SJCRH30 (cell line): ENCODE measurements at places on chromosomes 4 and X. TPM values are rescaled to one million over a fixed set of nuclear protein-coding genes. Genes with fewer than 3 reads are reported as not detected.

DAPP1 gene
- total RNA-seq = 0.18 and 0.49 TPM in 2 replicates

TCP11X1 gene
- 0.08 TPM in 1 of 2 replicates, not detected in the other for total RNA-seq

GC gene
- not detected in 2 replicates for total RNA-seq

JCHAIN gene
- total RNA-seq = not detected in 2 replicates

PDHA2 gene
- not detected in 2 replicates for total RNA-seq

HERC5 gene
- 46.3 and 49.6 TPM in 2 replicates for total RNA-seq

ARX gene
- total RNA-seq = not detected in 2 replicates

NLGN4X gene
- total RNA-seq = 0.79 and 1.7 TPM in 2 replicates

GPR50 gene
- total RNA-seq = not detected in 2 replicates

IL9R gene
- not detected in 2 replicates for total RNA-seq

CLDN2 gene
- total RNA-seq = not detected in 2 replicates

TIMP1 gene
- total RNA-seq = 62.8 and 64.2 TPM in 2 replicates

GPAT3 gene
- 2.4 and 2.6 TPM in 2 replicates for total RNA-seq

USP26 gene
- total RNA-seq = not detected in 2 replicates

MAGEB10 gene
- not detected in 2 replicates for total RNA-seq

CENPVL2 gene
- not detected in 2 replicates for total RNA-seq

CLDN24 gene
- total RNA-seq = not detected in 2 replicates

SMIM20 gene
- 40.6 and 49.1 TPM in 2 replicates for total RNA-seq

RENBP gene
- 0.18 TPM in 1 of 2 replicates, not detected in the other for total RNA-seq

INTS6L gene
- total RNA-seq = 12.0 and 13.6 TPM in 2 replicates

CXCL10 gene
- not detected in 2 replicates for total RNA-seq

REPS2 gene
- 1.7 and 1.8 TPM in 2 replicates for total RNA-seq

FAM149A gene
- total RNA-seq = 0.13 and 0.53 TPM in 2 replicates

NOX1 gene
- total RNA-seq = not detected in 2 replicates

CPEB2 gene
- 0.56 and 0.73 TPM in 2 replicates for total RNA-seq

SPATA4 gene
- 0.06 and 0.56 TPM in 2 replicates for total RNA-seq
